ENCODE measurements at places on chromosomes 3 and 15.

DNA sequence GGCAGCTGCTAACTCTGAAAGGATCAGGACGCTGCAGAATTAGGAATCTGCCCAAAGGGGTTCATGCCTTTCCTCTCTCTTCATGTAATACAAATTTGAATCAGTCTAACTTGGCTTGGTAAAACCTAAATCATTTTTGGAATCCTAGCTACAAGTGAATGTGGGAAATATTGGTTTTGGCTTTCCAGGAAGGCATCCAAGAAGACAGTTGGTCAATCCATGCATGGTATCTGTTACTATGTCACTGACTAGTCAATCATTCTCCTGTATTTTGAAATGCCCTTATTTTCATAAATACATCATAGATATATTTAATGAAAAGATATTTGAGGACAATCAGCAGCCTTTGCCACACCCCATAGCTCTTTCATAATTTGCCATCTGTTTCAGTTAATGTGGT lies 7.5 kb upstream of the PLS1 start:
- DNase-seq, result no peak

GRCh38 chr15:58224068-58224467 lies 85.9 kb downstream of the AQP9 start:
- no peak for DNase-seq

DNA sequence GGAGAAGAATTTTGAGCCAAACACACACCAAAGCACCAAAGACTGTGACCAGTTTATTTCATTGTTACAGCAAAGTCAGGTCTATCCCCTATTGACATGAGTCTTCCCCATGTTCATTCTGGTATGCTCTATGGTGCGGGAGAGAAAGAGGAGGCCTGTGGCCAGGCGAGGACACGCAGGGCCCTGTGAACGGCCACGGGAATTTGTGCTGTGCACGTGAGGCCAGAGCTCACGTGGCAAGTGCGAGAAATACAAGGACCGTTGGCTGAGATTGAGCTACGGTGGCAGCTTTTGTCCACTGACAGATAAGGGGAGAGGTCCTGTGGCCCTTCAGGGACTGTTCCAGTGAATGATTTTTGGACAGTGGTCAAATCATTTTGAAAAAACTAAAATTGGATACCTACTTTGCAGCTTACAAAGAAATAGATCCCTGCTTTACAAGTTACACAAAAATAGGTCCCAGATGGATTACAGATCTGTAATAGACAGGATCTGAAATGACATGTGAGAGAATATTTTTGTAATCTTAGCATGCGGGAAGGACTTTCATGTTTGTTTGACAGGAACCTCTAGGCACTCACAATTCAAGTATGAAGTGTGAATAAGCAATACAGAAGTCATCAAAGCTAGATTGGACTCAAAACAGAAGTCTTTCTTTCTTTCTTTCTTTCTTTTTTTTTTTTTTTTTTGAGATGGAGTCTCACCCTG lies 9.2 kb downstream of the ZSCAN2 start:
- no peak for DNase-seq

- DNase-seq, result no peak
These were observed 18.1 kb downstream of the CSRNP1 start for GRCh38 chr3:39135170-39135805.

- DNase-seq, result no peak
These were observed 47.2 kb downstream of the MCF2L2 start for GRCh38 chr3:183381179-183381578.

GRCh38 chr15:38053776-38054175 lies 119.3 kb downstream of the TMCO5A start:
- no peak for DNase-seq

DNA sequence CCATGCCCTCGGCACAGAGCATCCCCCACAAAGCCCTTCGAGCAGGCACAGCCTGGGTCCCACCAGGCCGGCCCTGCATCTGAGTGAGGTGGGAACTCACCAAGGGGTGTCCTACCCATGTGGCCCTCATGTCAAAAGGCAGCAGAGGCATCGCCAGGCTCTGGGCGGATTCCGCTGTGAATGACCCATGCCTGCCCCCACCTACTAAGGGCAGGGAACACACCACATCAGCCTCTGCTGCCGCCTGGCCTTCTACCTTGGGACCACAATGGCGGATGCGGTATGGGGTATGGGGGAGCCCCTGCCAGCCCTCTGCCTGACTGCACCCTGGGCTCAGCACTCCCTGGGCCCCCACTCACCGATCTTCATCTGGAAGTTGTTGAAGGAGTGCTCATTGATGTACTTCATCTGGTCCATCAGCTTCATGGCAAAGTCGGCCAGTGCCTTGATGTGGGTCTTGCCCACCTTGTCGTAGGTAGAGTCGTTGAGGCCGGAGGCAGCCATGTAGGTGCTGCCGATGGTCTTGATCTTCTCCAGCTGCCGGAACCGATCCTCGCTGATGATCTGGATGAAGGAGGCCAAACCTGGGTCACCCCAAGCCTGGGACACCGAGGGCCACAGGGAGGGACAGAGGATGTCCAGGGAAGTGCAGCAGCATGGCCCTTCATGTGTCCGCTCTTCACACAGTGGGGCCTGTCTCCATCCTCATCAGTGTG lies 87.8 kb downstream of the SEC22A start:
- DNase-seq, result no peak

DNA sequence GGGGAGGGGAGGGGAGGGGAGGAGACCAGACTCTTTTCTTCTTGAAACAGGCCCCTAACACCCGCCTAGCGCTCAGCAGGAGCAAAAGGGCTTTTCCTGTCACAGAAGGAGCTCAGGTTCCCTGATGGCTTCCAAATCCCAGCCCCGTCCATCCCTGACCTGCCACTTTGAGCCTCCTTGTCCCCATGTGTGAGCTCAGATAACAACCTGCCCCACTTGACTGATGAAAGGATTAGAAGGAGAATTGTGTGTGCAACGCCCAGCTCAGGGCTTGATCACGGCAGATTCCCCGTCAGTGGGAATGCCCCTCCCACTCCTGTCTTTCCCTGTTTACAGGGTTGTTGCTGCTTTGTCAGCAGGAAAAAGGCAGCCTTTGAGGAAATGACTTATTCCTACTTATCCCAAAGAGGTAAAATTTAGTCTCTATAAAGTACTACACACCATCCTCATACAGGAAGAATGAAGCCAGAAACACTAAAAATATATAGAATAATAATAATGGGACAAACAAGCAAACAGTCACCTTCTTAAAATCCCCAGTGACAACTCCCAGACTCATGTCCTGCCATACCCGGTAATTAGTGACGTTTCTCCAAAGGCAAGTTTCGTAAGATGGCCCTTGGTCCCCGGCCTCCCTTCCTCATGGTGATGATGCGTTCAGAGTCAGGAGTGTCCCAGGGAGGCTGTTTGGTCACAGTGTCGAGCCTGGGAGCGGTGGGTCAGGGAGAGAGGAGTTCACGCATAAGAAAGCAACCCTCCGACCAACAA lies 6.1 kb upstream of the LRRC15 start:
- no peak for DNase-seq

- no peak for DNase-seq
These were observed 21.0 kb upstream of the DPH6 start for GRCh38 chr15:35566991-35567390.

DNA sequence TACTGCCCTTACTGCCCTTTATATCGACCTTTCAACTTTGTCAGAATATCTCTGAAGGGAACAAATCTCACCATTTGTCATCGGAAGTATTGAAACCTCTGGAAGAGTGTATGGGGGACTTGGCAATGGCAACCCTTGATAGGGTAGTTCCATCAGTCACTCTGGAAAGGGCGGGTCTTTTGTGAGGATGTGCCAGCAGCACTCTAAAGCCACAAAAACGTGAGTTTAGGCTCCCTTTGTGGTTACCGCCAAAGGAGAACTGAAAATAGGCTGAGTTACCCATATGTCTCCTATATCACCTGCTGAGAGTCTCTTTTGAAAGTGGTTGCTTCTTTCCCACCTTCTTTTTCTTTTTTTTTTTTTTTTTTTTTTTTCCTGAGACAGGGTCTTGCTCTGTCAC lies 296.8 kb upstream of the CHRM5 start:
- DNase-seq, result peak; percentile 32

DNA sequence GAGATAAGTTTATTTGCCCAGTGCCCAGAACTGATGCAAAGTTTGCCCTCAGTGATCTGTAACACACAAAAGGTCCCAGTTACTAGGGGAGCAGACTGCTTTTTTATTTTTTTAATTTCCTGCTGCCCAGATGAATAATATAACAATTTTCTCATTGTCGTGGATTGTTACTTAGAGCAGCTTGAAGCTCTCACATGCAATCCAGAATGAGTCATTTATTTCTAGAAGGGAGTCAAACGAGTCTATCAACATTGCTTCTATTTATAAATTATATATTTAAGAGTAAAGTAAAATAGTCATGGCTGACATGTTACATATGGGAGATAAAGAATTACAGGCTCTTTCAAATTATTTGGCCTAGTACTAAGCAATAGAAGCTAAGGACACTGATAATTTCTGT lies 41.3 kb downstream of the MEIS2 start:
- no peak for DNase-seq

DNA sequence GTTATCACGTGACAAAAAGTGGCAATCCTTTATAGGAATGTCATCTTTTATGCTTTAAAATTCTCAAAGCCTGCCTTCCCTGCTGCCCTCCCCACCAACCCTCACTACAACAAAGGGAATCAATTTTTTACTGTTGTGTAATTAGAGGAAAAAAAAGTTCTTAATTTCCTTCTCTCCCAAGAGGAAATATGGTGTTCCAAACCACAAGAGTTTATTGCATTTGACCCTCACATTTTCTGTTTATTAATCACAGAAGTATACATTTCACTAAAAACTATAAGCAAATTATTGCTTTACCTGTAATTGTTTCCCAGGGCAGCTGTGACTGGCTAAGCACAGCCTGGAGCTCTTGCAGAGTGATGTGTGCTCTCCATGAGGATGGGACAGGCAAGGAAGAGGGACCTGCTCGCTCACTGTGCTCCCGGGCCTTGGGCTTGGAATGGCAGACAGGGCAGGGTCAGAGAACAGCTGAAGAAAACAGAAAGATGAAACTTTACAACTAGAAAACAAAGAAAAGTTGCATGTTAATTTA lies 31.3 kb upstream of the ATP10A start:
- DNase-seq, result no peak

GRCh38 chr3:107117922-107118536 lies 259.2 kb upstream of the CCDC54 start:
- peak; percentile 29 for DNase-seq

DNA sequence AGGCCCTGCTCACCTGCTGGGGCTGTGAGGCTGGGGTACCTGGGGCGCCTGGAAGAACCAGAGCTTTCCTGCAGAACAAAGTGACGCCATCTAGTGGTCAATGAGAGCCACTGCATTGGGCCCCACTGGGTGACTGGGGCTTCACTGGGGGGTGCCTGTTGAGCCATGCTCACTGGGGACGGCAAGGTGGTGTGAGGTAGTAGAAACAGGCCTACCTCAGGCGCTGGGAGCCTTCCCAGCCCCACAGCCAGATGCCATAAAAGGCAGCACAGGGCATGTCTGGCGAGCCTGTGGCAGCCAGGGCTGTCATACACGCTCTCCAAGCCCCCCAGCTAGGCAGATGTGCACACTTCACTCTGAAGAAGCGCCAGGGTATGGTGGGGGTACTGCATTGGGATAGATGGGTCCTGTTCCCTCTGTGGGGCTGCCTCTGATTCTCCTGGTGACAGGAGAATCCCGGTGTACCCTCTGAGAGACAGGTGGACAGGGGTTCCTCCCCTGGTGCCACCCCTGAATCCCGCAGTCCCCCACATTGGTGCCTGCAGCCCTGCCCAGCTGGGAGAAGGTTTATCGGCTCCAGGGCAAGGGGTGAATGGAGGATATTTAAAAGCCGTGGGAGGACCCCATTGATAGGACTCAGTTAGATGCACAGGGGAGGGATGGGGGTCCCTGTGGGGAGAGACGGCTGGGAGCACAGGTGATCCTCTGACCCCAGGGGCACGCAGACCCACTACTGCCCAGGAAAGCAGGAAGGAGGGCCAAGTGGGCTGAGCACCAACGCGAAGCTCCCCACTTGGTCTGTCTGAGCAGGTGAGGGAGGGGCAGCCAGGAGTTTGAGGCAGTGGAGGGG lies 178.8 kb downstream of the NSMCE3 start:
- DNase-seq, result no peak

- no peak for DNase-seq
These were observed 82.8 kb upstream of the MEX3B start for GRCh38 chr15:82128401-82129148.

DNA sequence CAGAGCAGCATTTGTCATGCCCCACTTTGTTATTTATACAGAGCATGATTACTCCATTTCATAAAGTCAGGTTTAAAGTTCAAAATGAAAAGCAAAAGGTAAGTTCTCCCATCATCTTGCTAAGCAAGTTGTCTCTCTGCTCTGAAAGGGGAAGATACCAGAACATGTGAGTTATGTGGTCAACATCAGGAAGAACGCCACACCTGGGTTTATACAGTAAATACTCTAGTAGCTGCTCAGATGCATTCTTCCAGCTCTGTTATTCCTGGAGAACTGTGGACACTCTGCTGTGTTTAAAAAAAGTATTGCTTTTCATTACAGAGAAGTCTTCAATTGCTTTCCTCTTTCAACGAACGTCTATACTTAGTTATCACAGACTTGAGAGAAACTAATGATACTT lies 145.7 kb downstream of the PLCL2 start:
- no peak for DNase-seq

- DNase-seq, result no peak
These were observed 25.7 kb downstream of the IQGAP1 start for GRCh38 chr15:90413411-90414379.

- DNase-seq, result no peak
These were observed 309.8 kb upstream of the CTDSPL start for GRCh38 chr3:37551857-37552256.

DNA sequence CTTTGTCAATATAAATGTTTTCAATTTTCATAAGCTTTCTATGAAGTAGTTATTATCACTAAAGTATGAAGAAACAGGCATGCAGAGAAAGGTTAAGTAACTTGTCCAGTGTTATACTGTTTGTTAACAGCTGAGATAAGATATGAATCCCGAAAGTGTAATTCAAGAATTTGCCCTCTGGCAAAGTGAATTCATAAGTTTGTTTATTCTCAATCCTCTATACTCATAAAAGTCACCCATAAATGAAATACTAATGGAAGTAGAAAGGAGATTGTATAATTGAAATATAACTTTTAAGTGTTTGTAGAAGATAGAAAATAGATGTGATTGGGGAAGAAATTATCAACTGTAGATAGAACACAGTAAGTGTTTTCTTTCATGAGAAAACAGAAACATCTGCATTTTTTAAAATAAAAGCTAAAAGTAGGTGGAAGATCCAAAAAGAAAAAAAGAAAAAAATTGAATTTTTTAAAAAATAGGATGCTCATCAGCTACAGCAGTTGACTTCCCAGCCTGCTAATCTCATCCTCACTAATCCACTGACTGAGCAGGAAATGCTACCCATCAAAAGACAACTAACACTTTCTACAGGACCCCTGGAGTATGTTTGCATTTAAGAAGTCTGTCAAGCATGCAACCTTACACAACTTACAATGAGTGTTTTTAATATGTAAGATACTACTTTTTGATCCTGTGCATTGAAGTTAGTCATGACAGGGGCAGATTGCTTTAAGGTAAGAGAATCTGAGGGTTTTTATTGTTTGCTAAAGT lies 878.1 kb downstream of the SI start:
- DNase-seq, result no peak

GRCh38 chr3:184004476-184004875 lies 13.2 kb downstream of the ABCC5 start:
- no peak for DNase-seq

- DNase-seq, result peak; percentile 35
These were observed 818 bp downstream of the PPP1R2 start for GRCh38 chr3:195542316-195542697.

All from GM10248 (cell line).